ENCODE measurements at places on chromosomes 12 and 14.

- peak; percentile 42 for DNase-seq
Observed at GRCh38 chr14:103520657-103521437, 1.8 kb downstream of the CKB start.

DNA sequence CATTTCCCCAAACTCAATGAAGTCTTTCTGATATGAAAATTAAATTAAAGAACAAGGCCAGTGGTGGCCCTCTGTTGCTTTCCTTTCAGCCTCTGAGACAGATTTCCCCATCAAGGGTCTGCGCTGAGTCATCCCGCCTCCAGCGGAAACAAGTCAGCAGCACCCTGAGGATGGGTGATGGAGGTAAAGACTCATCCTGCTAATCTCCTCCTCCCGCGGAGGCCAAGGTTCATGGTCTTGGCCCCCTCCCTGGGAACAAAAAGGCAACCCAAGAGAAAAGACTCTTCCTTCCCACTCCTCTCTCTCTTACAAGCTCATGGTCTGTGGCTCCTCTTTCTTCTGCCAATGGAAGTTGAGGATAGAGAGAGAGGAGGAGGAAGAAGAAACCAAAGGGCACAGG is 9.0 kb upstream of the NUMB start:
- DNase-seq, result no peak

DNA sequence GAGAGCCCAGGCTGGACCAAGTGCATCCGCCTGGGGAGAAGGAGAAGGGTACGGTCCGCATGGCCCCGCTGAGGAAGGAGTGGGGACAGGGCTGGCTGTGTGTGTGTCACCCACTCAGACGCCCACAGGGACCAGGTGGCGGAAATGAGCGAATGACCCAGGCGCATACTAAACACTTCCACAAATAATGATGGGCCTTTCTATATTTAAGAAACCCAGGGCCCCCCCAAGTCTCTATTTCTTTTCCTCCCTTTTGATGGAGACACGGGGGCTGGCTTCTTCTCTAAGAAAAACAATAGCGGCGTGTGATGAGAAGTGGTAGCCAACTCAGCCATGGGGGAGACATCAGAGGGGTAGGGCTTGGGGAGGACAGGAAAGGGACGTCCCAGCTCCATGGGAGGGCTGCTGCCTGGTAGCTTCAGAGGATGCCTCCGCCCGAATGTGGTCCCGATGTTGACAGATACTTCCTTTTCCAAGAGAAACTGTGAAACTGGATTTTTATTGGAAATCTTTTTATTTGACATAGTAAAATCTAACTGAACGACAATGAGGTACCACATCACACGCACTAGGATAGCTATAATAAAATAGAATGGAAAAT is 6.3 kb upstream of the MAP1LC3B2 start:
- DNase-seq, result no peak

DNA sequence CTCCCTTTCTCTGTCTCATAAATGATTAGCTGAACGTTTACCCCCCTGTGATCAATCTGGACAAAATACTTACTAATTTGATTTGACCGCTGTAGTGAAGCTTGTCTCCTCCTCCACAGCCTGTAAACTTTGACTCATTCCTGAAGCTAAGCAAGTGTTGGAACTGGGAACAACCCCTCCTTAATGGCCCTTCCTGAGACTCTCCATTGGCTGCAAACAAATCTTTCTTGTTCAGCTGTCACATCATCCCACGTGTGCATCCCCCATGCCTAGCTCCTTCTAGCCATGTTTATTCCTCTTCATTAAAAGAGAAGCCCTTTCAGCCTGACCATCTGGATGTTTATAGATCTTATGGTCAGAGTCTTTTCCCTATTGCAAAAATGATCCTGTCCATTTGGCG is 281.2 kb downstream of the RGS6 start:
- DNase-seq, result no peak

GRCh38 chr14:95208598-95208997 is 51.3 kb upstream of the DICER1 start:
- no peak for DNase-seq

DNA sequence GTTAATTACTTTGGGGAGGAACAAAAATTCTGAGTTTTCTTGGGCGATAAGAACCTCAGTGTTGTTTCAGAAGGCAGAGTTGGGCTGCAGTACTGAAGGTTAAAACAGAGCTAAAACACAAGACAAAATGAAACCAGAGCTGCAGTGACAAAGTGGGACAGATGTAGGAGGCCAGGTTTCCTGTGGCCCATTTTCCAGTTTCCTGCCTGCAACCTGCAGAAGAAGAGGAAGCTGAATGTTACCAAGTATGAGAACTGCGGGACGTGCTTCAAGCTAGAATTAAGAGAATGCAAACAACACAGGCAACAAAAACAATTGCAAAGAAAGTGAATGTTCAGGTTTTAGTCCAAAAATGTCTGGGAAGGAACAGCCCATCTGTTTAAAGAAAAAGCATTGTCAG is 17.8 kb downstream of the ELK3 start:
- no peak for DNase-seq

DNA sequence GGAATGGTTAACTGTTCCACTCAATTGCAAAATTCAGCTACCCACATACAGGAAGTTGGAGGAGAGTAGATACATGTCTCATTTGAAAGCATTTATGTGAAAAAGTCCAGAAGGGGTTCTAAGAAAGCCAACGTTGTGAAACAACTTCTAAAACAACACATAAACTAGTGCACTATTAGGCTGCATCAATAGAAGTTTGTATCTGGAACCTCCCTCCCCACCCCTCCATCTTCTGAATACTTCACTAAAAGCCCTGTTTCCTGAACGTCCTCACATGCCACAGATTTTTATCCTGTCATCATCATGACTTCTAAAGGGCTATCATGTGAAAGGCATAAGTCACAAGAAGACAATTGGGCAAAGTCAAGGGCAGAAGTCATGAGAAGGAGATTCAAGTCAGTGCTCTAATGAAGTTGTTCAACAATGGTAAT is 5.5 kb downstream of the KRT79 start:
- DNase-seq, result no peak
